ENCODE measurements at places on chromosomes 12 and 14. TPM values are rescaled to one million over a fixed set of nuclear protein-coding genes. Genes with fewer than 3 reads are reported as not detected.

DNA sequence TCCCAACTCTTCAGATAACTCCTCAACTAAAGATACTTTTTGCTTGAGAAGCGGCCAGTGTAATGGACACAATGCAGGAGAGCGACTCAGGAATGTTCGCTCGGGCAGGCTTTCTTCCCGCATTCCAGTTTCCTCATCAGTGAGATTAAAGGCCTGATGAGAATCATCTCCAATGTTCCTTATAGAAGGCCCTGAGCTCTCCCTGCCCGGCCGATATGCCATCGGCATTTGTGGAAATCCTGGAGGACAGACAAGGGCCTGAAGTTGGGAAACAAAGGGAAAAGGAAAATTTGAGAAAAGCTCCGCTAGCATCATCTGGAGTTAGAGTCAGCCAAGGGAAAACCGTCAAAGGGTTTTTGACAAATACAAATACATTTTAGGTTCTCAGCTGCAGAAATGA lies 38.0 kb upstream of the FOXN3 start:
- DNase-seq = no peak

DNA sequence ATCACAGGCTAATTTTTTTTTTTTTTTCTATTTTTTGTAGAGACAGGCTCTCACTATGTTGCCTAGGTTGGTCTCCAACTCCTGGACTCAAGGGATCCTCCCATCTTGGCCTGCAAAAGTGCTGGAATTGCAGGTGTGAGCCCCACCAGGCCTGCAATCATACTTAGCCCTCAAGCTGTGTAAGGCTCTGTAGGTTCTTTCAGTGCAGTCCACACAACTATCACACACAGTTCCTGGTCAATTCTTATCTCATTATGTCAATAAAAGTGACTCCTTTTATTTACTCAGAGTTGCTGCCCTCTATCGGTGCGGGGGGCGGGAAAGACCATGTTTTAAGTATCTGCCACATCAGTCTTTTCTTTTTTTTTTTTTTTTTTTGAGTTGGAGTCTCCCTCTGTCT lies 29.0 kb downstream of the SLC2A3 start:
- peak; percentile 72 for DNase-seq

DNA sequence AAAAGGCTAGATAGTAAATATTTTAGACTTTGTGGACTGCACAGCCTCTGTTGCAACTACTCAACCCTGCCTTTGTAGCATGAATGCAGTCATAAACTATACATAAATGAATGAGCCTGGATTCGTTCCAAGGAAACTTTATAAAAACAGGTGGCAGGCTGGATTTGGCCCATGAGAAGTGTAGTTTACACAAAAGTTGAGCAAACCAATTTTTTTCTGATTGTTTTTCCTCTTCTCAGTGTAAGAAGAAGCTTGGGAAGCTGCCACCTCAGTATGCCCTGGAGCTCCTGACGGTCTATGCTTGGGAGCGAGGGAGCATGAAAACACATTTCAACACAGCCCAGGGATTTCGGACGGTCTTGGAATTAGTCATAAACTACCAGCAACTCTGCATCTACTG lies 9.5 kb downstream of the OAS1 start:
- no peak for DNase-seq

The KRAS gene
- total RNA-seq = 60.9 TPM

DNA sequence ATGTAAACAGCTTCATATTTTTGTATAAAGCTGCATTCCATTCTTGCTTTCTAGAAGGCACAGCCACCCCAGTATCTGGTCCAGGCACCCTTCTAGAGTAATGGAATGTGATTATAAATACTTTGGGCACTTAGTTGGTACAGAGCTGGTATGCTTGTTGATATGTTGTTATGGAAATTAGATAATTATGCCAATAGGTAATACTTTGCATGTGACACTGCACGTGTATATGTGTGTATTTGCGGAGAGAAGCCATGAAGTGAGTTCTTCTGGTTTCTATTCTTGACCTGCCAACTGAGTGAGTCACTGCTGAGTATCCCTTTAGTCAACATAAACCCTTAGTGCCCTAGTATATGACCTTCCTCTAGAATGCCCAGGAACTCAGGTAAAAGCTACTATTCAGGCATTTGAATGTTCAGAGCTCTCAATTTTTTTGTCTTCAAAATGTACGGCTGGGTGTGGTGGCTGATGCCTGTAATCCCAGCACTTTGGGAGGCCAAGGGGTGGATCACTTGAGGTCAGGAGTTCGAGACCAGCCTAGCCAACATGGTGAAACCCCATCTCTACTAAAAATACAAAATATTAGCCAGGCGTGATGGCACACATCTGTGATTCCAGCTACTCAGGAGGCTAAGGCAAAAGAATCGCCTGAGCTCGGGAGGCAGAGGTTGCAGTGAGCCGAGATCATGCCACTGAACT lies 6.2 kb upstream of the TCP11L2 start:
- no peak for DNase-seq

DNA sequence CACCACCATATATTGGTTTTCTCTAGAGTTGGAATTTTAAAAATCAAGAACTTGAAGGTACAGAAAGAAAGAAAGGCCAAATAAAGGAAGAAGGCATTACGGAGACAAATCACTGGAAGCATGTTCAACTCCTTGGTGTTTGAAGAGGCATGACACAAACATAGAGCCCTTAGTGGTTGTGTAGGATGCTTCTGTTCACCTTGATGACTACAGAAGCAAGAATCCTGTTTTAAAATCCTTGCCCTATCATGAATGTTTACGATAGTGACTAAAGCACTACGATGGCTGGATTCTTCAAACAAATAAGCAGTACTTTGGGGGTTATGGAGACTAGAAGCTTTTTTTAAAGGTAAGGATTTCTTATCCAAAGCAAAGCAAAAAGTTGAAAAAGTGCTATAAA lies 10.3 kb upstream of the ISM2 start:
- DNase-seq = no peak

- no peak for DNase-seq
Observed at GRCh38 chr14:24262821-24263733, at the start of gene TGM1. TSS of gene TGM1 (minus strand) at chr14:24263177. CDS start at chr14:24262352, 825 bp downstream.

GRCh38 chr12:28425526-28425925 lies 235.3 kb downstream of the CCDC91 start:
- DNase-seq = no peak

DNA sequence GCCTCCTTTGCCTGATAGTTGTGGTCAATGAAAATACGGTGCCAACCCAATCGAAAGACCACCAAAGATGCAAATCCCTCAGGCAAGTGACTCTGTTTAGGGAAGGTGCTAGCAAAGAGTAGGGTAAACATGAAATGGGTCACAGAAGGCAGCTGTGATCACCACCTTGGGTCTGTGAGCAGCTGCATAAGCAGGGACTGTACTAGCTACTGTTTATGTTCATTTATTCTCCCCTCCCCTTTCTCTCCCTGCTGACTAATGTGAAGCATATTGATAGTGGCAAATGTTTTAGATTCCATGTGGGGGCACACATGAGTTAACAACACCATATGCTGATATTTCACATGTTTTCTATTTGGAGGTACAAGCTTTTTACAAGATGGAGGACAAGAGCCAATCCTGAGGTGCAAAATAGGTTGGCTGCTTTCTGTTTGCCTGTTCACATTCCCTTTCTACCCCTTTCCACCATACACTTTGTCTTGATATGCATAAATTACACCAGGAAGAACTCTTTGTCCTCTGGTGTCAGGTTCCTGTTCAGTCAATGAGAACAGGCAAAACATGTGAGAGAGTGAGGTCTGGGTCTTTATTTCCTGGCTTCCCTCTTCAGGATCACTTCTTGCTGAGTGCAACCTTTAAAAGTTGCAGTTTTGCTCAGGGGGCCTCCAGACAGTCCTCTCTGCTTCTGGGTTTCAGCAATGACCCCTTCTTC lies 71.1 kb downstream of the AVPR1A start:
- no peak for DNase-seq

The TAS2R46 gene
- total RNA-seq = 0.85 TPM

The CYP27B1 gene
- 3.2 TPM for total RNA-seq

The TTC8 gene
- 13.8 TPM for total RNA-seq

GRCh38 chr12:70319605-70320004 lies 46.5 kb upstream of the KCNMB4 start:
- no peak for DNase-seq

Measured in WTC11 (cell line).